GM12891 (cell line): ENCODE measurements at places on chromosomes 16 and 17.

- DNase-seq, result no peak
Measured at GRCh38 chr16:53503991-53504663, 1.1 kb upstream of the AKTIP start.

GRCh38 chr17:737561-738113 is 5.2 kb downstream of the TLCD3A start:
- no peak for DNase-seq

DNA sequence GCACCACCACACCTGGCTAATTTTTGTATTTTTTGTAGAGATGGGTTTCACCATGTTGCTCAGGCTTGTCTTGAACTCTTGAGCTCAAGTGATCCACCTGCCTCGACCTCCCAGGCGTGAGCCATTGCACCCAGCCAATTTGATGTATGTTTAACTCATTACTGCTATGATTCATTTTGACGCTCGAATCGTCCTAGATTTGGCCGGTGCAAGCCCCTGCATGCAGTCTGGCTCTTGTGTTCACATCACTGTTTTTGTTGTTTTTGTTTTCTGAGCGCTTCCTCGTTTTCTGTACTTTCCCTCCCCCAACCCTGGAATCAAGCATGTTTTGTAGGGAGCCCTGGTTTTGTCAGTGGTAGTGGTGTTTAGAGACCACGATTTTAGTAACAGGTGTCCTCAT is 7.8 kb upstream of the DUS1L start:
- no peak for DNase-seq

DNA sequence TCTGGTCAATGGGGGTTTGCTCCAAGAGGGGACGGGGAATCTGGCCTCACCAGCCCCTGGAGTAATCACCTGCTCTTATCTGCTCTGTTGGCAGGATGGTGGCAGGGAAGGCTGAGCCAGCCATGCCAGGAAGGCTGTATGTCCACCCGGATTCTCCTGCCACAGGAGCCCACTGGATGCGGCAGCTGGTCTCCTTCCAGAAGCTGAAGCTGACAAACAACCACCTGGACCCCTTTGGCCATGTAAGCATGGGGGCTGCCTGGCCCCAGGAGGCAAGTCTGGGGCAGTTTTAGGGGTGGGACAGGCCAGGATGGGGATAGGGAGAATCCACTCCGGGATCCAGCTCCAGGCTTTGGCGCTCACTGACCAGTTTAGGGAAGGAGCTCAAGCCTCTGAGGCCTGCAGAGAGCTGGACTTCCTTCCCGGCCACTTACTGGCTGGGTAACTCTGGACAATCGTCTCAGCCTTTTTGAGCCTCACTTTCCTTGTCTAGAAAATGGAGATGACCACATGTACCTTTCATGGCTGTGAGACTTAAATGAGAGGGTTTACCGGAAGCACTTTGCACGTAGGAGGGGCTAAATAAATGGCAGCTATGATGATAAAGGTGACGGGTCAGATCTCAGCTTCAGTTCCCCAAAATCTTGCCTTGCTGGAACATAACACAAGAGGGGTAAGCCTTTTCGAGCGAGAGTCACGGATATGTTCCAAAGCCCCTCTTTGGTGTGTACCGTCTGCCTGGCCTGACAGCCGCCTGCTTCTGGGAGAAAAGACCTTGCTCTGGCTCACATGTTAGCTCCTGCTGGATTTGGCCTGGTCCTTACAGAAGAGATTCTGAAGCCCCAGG is 15.4 kb downstream of the TBX4 start:
- no peak for DNase-seq

GRCh38 chr16:88363239-88363891 is 19.4 kb upstream of the ZNF469 start:
- no peak for DNase-seq
